ENCODE measurements at places on chromosomes 12 and 14.
A peak's percentile ranks its signal among the peaks of the same experiment; 100 is the strongest.

GRCh38 chr12:31298922-31299321 is 27.0 kb downstream of the SINHCAF start:
- no peak for DNase-seq

DNA sequence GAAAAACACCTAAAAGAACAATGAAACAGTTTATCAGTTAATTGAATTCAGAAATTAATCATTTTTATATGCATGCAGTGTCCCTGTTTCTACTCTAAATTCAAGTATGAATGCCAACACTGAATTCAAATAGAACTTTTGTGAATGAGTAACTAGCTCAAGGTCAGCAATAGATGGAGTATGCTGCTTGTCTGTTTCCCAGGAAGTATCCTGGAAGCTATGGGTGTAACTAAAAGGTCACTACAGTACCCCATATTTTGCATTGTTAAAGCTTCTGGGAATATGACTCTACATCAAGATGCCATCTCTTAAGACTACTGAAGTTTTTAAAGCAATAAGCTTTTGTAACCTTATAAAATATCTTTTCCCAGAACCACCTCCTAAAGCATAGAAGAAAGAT is 681.4 kb upstream of the FBXO33 start:
- no peak for DNase-seq

GRCh38 chr12:54680374-54680773 is 32.2 kb upstream of the DCD start:
- DNase-seq, result peak; percentile 39

DNA sequence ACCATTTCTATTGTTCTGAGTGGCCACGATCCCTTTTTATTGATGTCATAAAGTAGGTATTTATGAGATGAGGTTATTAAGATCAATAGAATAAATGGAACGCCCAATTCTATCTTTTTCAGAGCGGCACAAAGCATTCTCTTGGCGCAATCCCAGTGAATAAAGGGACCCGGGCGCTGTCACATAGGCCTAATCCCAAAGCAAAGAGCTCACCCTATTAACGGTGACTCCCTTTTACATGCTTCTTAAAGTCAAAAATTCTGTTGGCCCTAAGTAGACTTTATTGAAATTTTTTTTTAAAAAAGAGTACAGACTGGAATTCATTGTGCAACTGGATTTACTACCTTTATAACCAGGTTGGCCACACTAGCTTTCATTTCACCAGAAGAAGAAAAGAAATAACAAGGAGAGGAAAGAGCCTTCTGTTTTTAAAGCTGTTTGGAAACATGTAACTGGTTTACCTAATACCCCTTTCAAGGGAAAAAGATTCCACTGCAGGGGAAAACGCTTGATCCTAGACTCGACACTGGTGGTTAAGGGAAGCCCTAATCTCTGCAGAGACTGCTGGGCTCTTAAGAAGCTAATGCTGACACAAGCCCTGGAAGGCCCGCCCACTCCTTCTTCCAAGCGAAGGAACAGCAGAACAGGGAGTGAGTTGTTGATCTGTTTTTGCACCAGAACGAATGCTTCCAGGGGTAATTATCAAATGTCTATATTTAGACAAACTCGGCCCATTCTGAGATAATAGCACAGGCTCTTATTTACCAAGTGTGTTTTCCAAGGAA is 381.2 kb downstream of the BCL11B start:
- DNase-seq, result no peak

- peak; percentile 58 for DNase-seq
These were observed 90.5 kb upstream of the TMPO start for GRCh38 chr12:98424726-98425401.

GRCh38 chr12:107349008-107349747 is 255.8 kb upstream of the CRY1 start:
- DNase-seq, result no peak

All from GM20000 (cell line).